ENCODE measurements at places on chromosomes 3 and 15.
A peak's percentile ranks its signal among the peaks of the same experiment; 100 is the strongest.

- H3K4me1 ChIP-seq = peaks cover 3% of the 10 kb centered on the region
- no peak overlapping the region for H3K4me3 ChIP-seq
- no peak for DNase-seq
These were observed 21.4 kb downstream of the FAH start for GRCh38 chr15:80174017-80174746.

DNA sequence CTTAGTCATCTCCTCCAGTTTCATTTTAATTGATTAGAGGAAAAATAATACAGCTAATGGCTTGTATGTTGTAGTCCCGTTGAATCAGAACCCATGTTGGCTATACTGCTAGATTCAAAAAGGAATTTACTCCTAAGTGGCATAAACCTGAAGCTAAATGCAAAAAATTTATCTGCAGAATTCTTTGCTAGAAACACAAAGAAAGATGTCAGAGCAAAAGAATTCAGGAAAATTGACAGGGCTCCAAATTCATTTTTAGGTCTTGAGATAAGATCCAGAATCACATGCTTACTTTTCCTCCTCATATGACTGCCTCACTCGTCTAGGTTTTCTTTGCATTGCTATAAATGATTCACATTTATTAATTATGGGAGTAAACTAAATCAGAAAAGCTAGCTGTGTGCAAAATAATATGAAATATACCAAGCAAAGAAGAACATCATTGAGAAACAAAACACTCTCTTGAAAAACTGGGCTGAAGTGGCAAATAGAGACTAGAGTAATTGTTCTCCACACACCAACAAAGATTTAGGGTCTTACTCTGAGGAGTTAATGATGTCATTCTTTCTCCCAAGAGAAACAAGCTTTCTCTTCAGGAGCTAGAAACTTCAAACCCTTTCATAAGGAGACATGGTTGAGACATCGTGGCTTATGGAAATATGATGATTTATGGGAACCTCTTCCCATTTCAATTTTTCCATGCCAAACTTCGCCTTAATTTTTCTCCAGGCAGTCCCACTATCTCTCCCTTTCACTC lies 94.8 kb upstream of the FEZF2 start:
- DNase-seq = no peak
- H3K27me3 ChIP-seq = no peaks in the 10 kb centered on the region
- no peak overlapping the region for H3K27ac ChIP-seq
- no peak overlapping the region for H3K4me3 ChIP-seq
- H3K4me1 ChIP-seq = no peaks in the 10 kb centered on the region

DNA sequence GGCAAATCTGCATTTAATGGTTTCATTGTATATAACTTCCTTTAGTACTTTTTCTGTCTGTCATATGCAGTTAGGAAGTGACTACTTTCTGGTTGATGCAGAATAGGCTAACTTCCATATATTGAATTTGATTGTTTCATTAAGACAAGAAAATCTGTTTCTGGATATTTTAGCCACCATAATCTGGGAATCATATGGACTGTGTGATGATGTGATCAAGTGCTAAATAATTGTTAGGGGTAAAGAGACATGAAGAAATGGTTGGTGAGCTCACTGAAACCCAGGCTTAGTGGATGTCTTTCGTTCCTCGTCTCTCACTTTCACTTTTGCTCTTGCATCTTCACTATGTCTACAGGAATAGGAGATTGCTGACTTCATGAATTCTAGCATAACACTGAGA lies 3.5 kb upstream of the MNS1 start:
- no peak for DNase-seq
- H3K4me3 ChIP-seq = peak overlapping the region; percentile 87
- H3K4me1 ChIP-seq = peaks cover 15% of the 10 kb centered on the region
- peaks cover 5% of the 10 kb centered on the region for H3K27me3 ChIP-seq
- H3K27ac ChIP-seq = peak overlapping the region; percentile 61
- H3K36me3 ChIP-seq = no peaks in the 10 kb centered on the region

GRCh38 chr3:41167722-41168497 lies 31.4 kb upstream of the CTNNB1 start:
- H3K27ac ChIP-seq = peak overlapping the region; percentile 42
- H3K4me1 ChIP-seq = peaks cover 17% of the 10 kb centered on the region
- no peaks in the 10 kb centered on the region for H3K36me3 ChIP-seq
- DNase-seq = no peak
- no peak overlapping the region for H3K4me3 ChIP-seq

GRCh38 chr3:85495602-85496001 lies 536.8 kb downstream of the CADM2 start:
- H3K27ac ChIP-seq = no peak overlapping the region
- no peak for DNase-seq
- H3K27me3 ChIP-seq = no peaks in the 10 kb centered on the region
- no peaks in the 10 kb centered on the region for H3K4me1 ChIP-seq
- no peaks in the 10 kb centered on the region for H3K36me3 ChIP-seq

DNA sequence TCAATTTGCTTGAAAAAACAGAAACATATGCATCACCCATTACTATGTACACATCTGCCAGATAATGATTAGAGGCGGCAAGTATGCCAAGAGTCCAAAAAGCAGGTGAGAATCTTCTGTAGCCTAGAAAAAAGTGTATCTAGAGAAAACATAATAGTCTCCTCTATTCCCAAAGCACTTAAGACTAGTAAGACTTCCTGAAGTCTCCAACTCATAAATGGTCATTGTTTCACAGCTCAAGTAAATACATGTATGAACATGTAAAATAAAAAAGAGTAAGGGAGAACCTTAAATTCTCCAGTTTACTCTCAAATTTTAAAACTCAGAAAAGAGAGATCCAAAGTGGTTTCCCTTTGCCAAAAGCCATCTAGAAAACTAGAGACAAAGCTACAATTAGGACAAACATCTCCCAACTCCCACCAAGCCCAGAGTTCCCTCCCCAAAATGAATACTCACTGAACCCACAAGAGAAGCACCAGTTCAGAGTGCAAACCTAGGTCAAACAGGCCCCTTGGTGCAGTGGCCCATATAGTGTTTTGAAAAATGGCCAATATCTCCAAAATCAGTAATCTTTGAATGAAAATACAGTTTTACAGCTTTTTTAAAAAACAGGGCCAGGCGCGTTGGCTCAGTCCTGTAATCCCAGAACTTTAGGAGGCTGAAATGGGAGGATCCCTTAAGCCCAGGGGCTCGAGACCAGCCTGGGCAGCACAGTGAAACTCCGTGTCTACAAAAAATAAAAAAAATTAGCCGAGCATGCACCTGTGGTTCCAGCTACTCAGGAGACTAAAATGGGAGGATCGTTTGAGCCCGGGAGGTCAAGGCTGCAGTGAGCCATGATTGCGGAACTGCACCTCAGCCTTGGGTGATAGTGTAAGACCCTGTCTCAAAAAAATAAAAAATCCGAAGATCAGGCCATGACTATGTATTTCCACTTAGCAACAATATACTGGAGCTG lies 11.0 kb upstream of the MAP4 start:
- H3K27me3 ChIP-seq = no peaks in the 10 kb centered on the region
- no peak for DNase-seq
- H3K4me3 ChIP-seq = no peak overlapping the region
- no peaks in the 10 kb centered on the region for H3K36me3 ChIP-seq

DNA sequence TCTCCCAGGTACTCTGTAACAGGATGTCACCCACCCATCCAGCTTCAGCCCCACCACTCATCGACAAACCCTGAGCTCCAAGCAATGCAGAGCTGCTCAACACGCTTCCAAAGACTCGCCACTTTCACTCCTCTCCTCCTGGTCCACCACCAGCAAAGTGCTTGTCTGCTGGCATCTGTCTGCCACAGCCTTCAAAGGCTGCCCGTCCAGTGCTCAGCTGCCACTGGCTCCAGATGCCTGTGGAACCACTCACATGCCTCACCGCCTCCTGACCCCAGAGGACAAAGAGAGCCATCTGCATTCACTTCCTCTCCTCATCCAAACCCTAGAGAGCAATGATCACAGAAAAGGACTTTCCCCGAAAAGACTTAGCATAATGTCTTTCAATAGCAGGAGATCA lies 109.5 kb upstream of the OCA2 start:
- no peaks in the 10 kb centered on the region for H3K4me1 ChIP-seq
- peaks cover 12% of the 10 kb centered on the region for H3K36me3 ChIP-seq
- peak overlapping the region; percentile 11 for H3K27ac ChIP-seq
- no peaks in the 10 kb centered on the region for H3K27me3 ChIP-seq
- H3K4me3 ChIP-seq = no peak overlapping the region

GRCh38 chr3:122484985-122485384 lies 29.8 kb downstream of the KPNA1 start:
- no peaks in the 10 kb centered on the region for H3K27me3 ChIP-seq
- no peak overlapping the region for H3K4me3 ChIP-seq
- peaks cover 38% of the 10 kb centered on the region for H3K4me1 ChIP-seq
- H3K36me3 ChIP-seq = peaks cover 15% of the 10 kb centered on the region

DNA sequence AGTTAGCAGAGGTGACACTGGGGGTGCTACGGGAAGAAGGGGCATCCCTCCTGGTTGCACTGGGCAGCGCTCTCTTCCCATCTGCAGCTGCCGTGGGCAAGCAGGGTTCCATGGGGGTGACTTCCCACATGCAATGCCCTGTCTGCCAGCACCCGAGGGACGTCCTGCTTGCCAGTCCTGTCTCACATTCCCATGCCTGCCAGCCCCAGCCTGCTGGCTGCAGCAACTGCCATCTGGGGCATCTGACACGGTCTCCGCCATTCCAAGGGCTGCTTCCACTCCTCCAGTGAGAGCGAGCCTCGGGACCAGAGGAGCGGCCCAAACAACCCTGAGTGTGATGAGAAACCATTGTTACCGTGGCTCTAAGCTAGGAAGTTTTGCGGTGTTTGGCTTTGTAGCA lies 45.4 kb upstream of the RPL32 start:
- H3K27ac ChIP-seq = no peak overlapping the region
- peaks cover 13% of the 10 kb centered on the region for H3K27me3 ChIP-seq
- H3K4me3 ChIP-seq = peak overlapping the region; percentile 59
- H3K4me1 ChIP-seq = peaks cover 13% of the 10 kb centered on the region

DNA sequence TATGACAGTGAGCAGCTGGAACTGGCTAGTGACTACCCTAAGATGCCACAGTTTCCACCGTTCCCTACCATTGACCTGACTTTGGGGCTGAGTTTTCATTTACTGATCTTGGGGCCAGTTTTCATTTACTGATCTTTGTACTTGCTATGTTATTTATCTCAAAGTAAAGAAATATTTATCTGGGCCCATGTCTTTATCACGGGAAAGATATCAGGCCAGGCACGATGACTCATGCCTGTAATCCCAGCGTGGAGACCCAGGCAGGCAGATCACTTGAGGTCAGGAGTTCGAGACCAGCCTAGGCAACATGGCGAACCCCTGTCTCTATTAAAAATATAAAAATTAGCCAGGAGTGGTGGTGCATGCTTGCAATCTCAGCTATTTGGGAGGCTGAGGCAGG lies 83.5 kb downstream of the EOMES start:
- no peaks in the 10 kb centered on the region for H3K27me3 ChIP-seq
- H3K4me3 ChIP-seq = no peak overlapping the region
- no peaks in the 10 kb centered on the region for H3K36me3 ChIP-seq
- H3K27ac ChIP-seq = no peak overlapping the region
- peaks cover 17% of the 10 kb centered on the region for H3K4me1 ChIP-seq

GRCh38 chr3:194939949-194940770 lies 254.5 kb downstream of the FAM43A start:
- no peaks in the 10 kb centered on the region for H3K4me1 ChIP-seq
- no peak overlapping the region for H3K4me3 ChIP-seq
- DNase-seq = no peak
- H3K27me3 ChIP-seq = peaks cover 8% of the 10 kb centered on the region
- no peaks in the 10 kb centered on the region for H3K36me3 ChIP-seq
- H3K27ac ChIP-seq = no peak overlapping the region

GRCh38 chr3:73029321-73029796 lies 32.1 kb upstream of the EBLN2 start:
- H3K4me3 ChIP-seq = peak overlapping the region; percentile 16
- DNase-seq = no peak
- no peaks in the 10 kb centered on the region for H3K27me3 ChIP-seq
- peaks cover 79% of the 10 kb centered on the region for H3K4me1 ChIP-seq

GRCh38 chr3:48400824-48401433 lies 28.9 kb downstream of the FBXW12 start:
- H3K4me3 ChIP-seq = no peak overlapping the region
- H3K36me3 ChIP-seq = no peaks in the 10 kb centered on the region
- no peaks in the 10 kb centered on the region for H3K4me1 ChIP-seq
- DNase-seq = peak; percentile 76
- H3K27me3 ChIP-seq = peaks cover 8% of the 10 kb centered on the region

- H3K27me3 ChIP-seq = no peaks in the 10 kb centered on the region
- H3K36me3 ChIP-seq = peaks cover 5% of the 10 kb centered on the region
- no peak for DNase-seq
- H3K27ac ChIP-seq = no peak overlapping the region
- no peaks in the 10 kb centered on the region for H3K4me1 ChIP-seq
These were observed 41.3 kb downstream of the FAM174B start for GRCh38 chr15:92614301-92614700.

- H3K4me3 ChIP-seq = no peak overlapping the region
- H3K27ac ChIP-seq = no peak overlapping the region
- H3K27me3 ChIP-seq = no peaks in the 10 kb centered on the region
- H3K4me1 ChIP-seq = no peaks in the 10 kb centered on the region
These were observed 83.8 kb downstream of the EDEM1 start for GRCh38 chr3:5271372-5271683.

DNA sequence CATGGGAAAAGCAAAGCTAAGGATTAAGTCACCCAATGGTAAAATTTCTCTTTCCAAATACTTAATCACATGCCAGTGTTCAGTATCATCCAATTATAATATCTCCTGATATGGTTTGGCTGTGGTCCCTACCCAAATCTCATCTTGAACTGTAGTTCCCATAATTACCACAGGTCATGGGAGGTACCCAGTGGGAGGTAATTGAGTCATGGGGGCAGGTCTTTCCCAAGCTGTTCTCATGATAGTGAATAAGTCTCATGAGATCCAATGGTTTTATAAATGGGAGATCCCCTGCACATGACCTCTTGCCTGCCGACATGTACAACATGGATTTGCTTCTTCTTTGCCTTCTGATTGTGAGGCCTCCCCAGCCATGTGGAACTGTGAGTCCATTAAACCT lies 26.1 kb upstream of the NMB start:
- H3K4me1 ChIP-seq = peaks cover 21% of the 10 kb centered on the region
- no peak overlapping the region for H3K4me3 ChIP-seq
- H3K27me3 ChIP-seq = no peaks in the 10 kb centered on the region
- no peaks in the 10 kb centered on the region for H3K36me3 ChIP-seq

DNA sequence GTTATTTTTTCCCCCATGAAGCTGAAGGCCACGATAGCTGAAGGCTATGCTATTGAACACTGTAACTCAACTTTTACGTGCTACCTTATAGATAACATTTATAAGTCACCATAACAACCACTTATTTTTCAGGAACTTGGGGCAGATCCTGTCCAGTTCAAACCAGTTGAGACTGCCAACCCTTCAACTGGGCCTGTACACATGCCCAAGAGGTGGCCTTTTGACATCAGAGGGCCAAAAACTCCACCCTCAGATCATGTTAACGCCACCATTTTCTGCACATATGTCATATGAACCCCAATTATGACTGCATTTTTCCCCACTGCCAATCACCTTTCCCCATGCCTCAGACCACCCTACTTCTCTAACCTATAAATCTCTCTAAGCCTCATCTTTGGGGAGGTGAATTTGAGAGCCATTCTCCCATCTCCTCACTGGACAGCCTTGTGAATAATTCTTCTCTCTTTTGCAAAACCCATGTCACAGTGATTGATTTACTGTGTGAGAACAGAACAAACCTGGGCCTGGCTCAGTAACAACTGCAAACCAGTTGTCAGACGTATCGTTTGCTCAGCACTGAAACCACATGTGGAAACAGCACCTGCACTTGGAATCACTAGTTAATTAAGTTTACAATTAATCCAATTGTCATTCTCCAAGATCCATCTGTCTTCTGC lies 42.5 kb downstream of the ZNF445 start:
- H3K27me3 ChIP-seq = no peaks in the 10 kb centered on the region
- no peak overlapping the region for H3K4me3 ChIP-seq
- DNase-seq = no peak
- H3K4me1 ChIP-seq = peaks cover 14% of the 10 kb centered on the region

GRCh38 chr15:45268135-45268534 lies 16.1 kb downstream of the SLC28A2 start:
- H3K36me3 ChIP-seq = no peaks in the 10 kb centered on the region
- H3K27ac ChIP-seq = no peak overlapping the region
- no peak overlapping the region for H3K4me3 ChIP-seq
- no peak for DNase-seq
